Fibroblast of skin of right quadriceps (primary cell): ENCODE measurements at places on chromosomes 4 and X.
A peak's percentile ranks its signal among the peaks of the same experiment; 100 is the strongest.

DNA sequence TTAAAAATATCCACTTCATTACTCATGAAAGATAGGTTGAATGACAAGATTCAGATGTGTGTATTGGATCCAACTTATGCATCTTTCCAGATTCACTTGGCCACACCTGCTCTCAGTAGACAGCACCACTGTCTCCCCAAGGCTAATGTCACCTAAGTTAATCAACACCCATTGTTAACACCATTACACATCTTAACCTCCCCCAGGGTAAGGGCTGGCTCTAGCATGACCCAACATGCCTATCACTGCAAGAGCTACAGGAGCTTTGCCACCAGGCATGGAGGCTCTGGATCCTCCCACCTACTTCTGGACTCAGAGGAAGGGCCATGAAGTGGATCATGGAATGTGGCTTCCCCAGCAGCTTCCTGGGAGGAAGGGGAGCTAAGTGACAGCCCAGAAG is 32.8 kb upstream of the LSM6 start:
- DNase-seq, result no peak

DNA sequence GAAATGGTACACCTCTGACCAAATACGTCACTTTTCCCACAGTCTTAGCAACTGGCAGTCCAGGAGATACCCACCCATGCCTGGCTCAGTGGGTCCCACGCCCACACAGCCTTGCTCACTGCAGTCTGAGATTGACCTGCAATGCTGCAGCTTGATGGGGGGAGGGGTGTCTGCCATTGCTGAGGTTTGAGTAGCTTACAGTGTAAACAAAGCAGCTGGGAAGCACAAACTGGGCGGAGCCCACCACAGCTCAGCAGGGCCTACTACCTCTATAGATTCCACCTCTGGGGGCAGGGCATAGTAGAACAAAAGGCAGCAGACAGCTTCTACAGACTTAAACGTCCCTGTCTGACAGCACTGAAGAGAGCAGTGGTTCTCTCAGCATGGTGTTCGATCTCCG is 52.7 kb downstream of the AMER1 start:
- no peak for DNase-seq

- DNase-seq, result no peak
Observed at GRCh38 chrX:25016938-25017598, 1.3 kb upstream of the ARX start.

DNA sequence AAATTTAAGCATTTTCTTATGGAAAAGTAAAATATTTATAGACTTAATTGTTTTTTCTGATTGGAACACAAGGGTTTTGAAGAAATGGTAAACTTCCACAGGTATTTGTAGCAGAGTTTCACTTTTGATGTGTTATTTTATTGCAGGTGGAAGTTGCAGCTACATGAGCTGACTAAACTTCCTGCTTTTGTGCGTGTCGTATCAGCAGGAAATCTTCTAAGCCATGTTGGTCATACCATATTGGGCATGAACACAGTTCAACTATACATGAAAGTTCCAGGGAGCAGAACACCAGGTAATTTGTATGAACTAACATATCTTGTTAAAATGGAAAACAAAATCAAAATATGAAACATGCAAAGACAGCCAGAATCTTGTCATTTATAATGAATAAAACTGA is 117.4 kb downstream of the DIPK2B start:
- no peak for DNase-seq

- no peak for DNase-seq
Observed at GRCh38 chr4:4560642-4561041, 18.8 kb upstream of the STX18 start.

GRCh38 chr4:15018361-15018760 is 16.1 kb downstream of the CPEB2 start:
- no peak for DNase-seq

GRCh38 chrX:96480081-96480480 is 204.6 kb upstream of the DIAPH2 start:
- peak; percentile 25 for DNase-seq

GRCh38 chr4:158131027-158131426 is 41.8 kb downstream of the GASK1B start:
- peak; percentile 59 for DNase-seq

DNA sequence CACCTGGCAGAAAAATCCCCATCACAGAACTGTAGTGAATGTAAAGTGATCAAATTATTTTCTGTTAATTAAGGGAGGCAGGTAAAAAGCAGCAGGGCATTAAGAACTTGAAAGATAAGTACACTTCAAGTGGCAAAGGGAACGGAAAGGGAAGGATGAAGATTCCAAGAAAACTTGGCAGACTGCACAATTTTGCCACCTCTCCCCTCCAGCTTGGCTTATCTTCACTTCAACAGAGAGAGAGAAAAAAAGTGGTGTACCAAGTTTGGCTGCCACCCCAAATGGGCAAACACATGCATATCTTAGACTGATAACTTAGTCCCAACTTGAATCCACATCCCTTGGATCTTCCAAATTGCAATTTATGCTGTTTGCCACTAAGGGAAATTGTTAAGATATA is 598.1 kb upstream of the ACTRT1 start:
- no peak for DNase-seq

GRCh38 chr4:74822603-74823002 is 28.3 kb upstream of the BTC start:
- no peak for DNase-seq

- DNase-seq, result peak; percentile 18
Observed at GRCh38 chrX:68511255-68511654, 12.4 kb downstream of the YIPF6 start.

- DNase-seq, result no peak
Observed at GRCh38 chrX:151370906-151371305, 26.1 kb upstream of the VMA21 start.

GRCh38 chr4:16496501-16496900 is 270.2 kb upstream of the TAPT1 start:
- DNase-seq, result peak; percentile 52

DNA sequence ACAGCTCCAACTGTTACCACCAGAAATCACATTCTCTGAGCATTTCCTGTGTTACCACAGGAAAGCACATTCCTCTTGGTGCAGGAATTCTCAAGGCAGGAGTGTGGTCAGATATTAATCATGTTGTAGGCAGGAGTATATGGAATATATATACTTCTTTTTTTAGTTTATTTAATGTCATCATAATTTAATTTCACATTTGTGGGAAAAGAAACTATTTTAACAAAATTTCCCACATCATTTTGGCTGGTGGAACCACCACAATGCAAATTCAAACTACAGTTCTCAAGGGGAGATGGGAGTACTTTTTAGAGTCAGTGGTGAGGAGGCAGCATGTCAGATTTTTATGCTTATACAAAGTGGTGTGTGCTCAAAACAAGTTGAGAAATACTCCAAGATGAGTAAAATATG is 139.0 kb downstream of the ATP10D start:
- DNase-seq, result peak; percentile 93
